ENCODE measurements at places on chromosomes 13 and 19.
A peak's percentile ranks its signal among the peaks of the same experiment; 100 is the strongest.

DNA sequence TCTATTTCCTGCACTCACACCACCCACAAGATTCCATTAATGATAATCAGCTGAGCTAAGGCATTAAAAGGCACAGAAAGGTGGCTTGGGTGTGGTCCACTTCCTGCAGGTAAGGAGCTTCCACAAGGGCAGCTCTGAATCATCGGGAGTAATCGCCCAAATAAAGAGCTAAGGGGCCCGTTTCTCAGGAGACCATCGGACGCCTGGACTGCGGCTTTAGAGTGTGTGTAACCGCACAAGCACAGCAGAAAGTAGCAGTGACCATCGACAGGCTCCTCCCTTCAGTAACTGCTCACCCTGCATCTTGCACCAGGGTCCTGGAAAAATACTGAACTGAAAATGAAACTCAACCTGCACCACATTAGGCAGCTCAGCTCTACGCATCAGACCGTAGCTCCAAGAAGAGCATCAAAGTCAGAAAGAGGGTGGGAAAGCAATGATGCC lies 6.0 kb downstream of the STK24 start:
- DNase-seq = peak; percentile 25

DNA sequence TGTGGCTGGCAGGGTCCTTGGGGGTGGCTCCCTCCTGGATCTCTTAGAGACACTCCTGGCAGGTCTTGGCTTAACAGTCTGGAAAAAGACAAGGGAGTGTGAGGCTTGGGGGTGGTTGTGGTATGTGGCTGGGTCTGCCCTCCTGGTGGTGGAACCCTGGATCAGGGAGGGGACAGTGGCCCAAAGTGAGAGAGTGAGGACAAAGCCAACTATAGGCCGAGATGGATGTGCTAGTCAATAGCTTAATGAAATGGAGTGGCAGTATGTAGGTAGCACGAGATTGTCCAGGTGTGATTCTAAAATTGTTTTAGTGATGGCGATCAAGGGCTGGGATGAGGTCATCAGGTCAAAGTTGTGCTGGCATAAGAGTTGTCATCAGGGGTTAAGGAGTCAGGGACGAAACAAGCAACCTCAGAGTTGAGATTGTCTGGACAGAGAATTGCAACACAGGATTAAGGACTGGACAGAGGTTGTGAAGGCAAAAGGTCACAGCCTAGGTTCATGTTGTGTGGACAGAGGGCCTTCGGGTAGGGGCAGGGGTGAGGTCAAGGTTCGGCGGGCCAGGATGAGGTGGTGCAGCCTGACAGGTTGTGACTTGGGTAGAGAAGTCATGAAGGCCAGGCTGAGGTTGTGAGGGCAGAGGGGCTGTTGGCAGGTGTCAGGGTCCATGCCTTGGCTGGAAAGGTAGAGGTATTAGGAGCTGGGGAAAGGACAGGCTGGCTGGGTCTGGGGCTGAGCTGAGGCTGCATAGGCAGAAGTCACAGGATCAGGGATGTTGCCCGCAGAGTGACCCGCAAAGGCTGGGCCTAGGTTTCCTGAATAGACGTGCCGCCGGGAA lies 4.5 kb upstream of the RASAL3 start:
- DNase-seq = no peak

- no peak for DNase-seq
Measured at GRCh38 chr13:111120422-111120821, 5.3 kb downstream of the ARHGEF7 start.

DNA sequence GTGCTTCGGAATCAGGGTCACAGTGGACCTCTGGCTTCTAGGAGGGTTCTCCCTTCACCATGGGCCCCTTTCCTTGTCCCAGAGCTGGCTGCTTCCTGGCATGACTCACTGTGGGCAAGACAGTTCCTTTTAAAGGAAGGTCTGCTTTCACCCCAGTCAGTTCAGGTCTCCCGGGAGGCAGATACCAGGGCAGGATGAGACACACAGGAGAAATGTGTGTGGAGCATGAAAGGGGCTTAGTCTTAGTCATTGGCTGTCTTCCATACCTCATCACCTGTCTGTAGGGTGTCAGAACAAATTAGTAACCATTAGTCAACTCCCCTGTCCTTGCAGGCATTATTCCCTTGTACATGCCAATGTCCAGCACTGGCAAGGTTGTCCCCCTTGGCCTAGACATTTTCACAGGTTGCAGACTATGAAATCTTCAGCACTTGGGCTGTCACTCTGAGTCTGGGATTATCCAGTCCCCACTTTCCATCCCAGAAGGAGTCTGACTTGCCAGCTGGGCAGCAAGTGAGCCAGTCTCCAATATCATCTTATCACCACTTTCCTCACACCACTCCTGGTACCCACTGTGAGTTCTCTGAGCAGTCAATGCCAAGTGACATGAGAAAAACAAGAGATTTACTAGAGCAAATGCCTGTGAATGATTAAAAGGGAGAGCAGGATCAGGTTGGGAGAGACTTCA lies 76.8 kb upstream of the MEDAG start:
- DNase-seq = no peak

GRCh38 chr19:36051236-36051635 lies 2.8 kb downstream of the THAP8 start:
- no peak for DNase-seq

GRCh38 chr13:44240611-44241145 lies 132.9 kb upstream of the SERP2 start:
- no peak for DNase-seq

- peak; percentile 95 for DNase-seq
Measured at GRCh38 chr13:110590577-110590976, 24.8 kb upstream of the NAXD start.

DNA sequence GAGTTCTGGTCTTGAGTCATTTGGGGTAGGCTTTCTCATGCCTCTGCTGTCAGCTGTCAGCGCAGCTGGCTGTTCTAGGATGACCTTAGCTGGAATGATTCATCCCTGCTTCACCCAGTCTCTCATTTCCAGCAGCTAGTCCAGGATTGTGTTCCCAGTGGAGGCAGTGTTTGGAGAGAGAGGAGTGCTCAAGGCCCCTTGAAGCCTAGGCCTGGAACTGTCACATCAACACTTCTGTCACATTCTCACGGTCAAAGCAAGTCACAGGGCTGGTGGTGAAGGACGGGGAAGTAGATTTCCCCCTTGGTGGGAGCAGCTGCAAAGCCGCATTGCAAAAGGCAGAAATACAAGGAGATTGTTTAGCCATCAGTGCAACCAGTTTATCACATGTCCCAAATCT lies 15.2 kb downstream of the TPT1 start:
- DNase-seq = no peak

DNA sequence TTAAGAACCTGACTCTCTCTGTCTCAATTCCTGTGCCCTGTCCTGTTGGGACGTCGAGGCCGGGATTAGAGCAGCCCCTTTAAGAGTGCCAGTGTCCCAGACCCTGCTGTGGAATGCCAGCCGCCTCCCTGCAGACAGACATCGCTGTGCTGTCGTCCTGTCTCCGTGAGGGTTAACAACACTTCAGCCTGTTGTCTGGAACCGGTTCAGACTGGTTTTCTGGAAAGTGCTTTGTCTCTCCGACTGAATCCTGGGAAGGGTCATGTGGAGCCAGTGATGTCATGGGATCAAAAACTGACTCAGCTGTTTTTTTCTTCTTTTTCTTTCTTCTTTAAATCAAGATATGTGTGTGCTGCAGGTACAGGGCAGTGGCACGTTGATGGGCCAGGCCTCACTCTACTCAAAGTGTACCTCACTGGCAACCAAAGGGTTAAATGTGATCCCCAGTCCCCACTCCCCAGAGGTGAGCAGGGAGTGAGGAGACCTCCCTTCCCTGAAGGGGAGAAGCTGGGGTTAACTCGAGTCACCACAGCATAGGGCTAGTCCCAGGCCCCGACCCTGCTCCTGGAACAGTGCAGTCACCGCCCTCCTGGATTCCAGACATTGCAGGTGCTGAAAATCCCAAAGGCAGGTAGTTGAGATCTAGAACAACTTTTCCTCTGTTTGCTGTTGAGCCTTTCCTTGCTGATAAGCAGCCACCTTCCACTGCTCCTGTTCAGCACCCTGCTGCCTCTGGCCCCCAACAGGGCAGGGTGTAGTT lies 50.8 kb downstream of the TSSK6 start:
- DNase-seq = no peak

DNA sequence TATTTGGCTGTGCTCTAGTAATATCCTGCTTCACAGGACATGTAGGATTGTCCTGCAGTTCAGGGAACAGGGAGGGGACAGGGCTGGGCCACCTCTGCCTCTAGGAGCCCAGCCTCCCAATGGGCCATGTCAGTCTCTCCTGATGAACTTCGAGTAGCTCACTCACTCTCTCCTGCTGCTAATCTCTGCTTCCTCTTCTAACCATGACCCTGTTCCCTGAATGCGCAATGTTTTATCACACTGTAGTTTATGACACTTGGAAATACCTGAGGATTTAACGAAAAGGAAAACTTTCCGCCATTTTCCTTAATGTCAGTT lies 9.2 kb downstream of the PARP4 start:
- DNase-seq = no peak

DNA sequence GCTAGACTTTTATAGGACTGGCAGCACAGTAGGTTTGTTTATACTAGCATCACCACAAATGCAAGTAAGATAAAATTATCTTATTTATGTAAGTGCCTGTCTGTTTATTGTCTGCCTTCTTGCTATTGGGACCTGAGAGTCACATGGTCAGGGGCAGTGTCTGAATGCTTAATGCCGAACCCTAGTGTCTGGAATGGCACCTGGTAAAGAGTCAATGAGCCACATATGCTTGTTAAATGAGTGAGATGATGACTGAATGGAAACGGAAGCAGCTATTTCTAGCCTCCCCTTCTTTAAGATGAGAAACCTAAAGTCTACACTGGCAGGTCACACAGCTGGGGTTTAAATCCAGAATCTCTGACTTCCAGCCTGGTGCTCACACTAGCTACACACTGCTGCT lies 92.2 kb downstream of the STOML3 start:
- DNase-seq = no peak

- peak; percentile 50 for DNase-seq
Measured at GRCh38 chr13:36804588-36804987, 14.4 kb upstream of the RFXAP start.

- no peak for DNase-seq
Measured at GRCh38 chr13:113022391-113022744, 53.4 kb downstream of the MCF2L start.

DNA sequence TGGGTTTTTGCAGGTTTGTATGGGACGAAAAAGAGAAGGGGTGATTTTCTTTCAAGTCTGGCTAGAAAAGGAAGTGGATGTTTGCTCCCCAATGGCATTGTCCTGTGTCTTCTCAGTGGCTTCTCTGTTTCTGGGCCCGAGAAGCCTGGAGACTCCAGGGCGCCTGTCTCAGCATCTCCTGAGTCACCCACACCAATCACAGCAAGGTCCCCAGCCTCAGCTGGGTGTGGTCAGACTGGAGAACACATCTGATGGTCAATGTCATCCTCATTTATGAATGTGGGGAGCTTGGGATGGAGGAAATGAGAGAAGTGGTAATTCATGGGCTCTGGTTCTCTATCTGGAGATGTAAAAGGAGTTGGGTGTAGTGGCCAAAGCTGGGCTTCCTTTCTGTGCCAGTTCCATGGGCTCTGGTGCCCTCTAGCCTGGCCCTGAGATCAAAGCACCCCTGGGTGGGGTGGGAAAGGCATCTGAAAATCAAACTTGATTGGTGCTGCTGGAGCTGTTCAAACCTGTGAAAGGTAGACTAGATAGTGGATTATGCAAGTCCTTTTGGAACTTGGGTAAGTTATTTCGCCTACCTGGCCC lies 13.4 kb downstream of the RASL11A start:
- DNase-seq = peak; percentile 46

DNA sequence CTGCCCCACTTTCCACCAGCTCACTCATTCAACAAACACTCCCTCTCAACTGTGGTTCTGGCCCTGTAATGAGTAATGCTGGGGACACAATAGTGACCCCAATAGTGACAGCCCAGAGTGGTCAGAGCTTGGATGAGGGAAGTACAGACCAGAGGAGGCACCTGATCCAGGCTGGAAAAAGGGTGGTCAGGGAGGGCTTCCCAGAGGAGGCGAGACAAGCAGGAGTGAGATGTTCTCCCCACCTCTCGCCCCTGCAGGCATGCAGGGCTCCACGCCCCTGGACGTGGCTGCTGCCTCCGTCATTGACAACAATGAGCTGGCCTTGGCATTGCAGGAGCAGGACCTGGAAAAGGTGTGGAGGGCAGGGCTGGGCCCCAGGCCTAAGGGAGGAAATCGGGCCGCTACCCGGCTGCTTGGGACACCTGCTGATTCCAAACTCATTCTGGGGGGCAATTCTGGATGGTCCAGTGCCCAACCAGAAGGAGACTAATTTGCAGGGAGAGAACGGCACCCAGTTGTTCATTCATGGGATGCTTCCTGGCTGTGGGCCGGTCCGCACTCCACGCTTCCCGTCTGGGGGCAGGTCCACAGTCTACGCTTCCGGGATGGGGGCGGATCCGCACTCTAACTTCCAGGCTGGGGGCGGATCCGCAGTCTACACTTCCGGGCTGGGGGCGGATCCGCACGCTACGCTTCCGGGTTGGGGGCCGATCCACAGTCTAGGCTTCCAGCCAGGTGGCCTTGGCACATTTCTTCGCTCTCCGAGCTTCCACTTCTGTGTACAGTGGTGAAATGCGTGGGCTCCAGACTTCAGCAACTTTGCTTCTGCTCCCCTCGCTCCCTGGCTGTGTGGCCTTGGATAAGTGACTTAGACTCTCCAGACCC lies 63.4 kb downstream of the RYR1 start:
- DNase-seq = no peak

DNA sequence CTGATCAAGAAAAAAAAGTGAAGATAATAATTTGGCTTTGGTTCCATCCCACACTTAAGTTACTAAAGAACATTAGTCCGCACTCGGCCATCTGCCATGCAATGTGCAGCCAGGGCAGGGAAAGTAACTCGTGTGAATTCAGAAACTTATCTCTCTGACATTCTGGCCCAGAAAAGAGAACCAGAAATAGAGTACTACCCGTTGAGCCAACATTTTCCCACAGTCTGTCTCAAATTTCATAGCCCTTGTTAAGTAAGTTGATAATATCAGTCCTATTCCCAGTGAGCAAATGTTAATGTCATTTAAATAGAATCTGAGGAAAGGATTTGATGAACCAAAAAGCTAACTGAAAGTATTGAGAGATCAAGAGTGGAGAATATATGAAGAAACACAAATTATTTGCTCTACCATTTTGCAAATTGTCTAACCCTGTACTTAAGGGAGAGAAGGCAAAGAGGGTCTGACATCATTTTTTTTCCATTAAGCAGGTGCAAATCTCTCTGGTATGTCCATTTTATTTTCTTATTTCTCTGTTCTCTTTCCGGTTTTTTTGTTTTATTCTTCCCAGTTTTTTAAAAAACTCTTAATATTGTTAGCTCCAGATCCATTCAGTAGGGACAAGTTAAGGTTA lies 156.3 kb downstream of the NDFIP2 start:
- no peak for DNase-seq

DNA sequence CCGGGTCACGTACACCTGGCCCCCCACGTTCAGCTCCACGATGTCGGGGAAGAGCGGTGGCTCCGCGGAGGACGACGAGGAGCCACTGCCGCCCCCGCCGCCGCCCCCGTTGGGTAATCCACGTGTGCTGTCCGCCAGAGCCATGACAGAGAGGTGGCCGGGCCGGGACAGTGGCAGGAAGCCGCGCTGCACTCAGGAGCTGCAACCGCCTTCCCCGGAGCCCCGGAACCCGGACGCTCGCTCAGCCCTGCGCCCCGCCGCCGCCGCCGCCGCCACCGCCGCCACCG lies 257 bp downstream of the KCTD12 start:
- no peak for DNase-seq
